GM18507 (cell line): ENCODE measurements at places on chromosomes 7 and 10.

DNA sequence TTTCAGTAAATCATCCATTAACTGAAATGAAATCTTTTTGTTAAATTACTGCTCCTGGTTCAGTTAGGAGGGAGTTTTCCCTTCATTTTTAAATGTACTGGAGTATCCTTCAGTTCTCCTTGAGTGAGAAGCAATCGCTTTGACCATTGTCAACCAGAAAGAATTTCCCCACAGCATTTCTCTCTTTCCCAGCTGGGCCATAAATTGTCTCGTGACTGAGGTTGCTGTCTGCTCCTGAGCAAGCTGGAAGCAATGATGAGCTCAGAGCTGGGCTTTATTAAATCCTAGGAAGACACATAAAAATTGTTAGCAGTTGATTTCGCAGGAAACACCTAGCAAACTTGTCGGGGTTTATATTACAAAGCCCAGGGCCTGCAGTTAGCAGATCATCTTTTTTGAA is 102.0 kb upstream of the INSYN2A start:
- DNase-seq = no peak

GRCh38 chr10:627032-627992 is 62.2 kb downstream of the DIP2C start:
- no peak for DNase-seq

- DNase-seq = no peak
Measured at GRCh38 chr10:32379950-32380551, 33.1 kb upstream of the EPC1 start.

GRCh38 chr7:102376964-102377466 is 19.1 kb upstream of the PRKRIP1 start:
- DNase-seq = no peak

DNA sequence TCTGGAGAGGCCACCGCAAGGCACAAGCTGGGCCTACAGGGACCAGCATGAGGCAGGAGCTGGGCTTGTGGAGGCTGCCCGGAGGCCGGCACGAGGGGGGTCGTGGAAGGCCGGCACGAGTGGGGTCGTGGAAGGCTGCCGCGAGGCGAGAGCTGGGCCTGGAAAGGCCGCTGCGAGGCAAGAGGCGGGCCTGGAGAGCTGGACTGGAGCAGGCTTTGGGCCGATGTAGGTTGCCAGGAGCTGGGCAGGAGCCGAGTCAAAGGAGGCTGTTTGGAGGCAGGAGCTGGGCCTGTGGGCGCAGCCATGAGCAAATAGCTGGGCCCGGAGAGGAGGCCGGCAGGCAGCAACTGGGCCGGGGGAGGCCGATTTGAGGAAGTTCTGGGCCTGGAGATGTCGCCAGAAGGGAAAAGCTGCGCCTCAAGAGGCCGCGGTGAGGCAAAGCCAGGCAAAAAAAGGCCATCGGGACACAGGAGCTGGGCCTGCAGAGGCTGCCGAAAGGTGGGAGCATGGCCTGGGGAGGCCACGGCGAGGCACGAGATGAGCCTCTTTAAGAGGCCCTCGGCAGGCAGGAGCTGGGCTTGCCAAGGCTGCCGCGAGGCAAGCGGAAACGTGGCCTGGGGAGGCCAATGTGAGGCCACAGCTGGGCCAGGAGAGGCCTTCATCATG is 26.5 kb downstream of the MDH2 start:
- DNase-seq = no peak

GRCh38 chr7:70512144-70512543 is 619.8 kb upstream of the GALNT17 start:
- no peak for DNase-seq

GRCh38 chr7:137846827-137847567 is at the start of gene DGKI:
Gene DGKI (minus strand): TSS chr7:137846974.
- no peak for DNase-seq

- DNase-seq = no peak
Measured at GRCh38 chr7:57425969-57426628, 23.9 kb upstream of the ZNF716 start.

- DNase-seq = no peak
Measured at GRCh38 chr7:145169908-145170307, 334.1 kb upstream of the TPK1 start.

DNA sequence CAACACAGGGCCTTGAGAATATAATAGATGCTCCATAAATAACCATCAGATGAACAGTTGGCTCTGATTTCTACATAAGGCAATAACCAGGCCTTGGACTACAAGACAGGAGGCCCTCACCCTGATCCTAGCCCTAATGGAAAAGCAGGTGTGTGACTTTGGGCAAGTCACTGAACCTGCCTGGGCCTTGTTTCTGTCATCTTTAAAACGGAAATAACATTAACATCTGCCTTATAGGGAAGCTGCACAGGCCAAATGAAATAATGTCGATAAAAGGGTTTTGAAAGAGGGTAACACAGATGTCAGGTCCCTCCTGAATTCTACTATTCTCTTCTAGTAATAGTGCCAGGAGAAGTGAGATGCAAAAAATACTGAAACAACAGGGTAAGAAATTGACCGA is 20.7 kb downstream of the PIK3AP1 start:
- DNase-seq = no peak

- no peak for DNase-seq
Measured at GRCh38 chr10:7272008-7272407, 138.8 kb downstream of the SFMBT2 start.

DNA sequence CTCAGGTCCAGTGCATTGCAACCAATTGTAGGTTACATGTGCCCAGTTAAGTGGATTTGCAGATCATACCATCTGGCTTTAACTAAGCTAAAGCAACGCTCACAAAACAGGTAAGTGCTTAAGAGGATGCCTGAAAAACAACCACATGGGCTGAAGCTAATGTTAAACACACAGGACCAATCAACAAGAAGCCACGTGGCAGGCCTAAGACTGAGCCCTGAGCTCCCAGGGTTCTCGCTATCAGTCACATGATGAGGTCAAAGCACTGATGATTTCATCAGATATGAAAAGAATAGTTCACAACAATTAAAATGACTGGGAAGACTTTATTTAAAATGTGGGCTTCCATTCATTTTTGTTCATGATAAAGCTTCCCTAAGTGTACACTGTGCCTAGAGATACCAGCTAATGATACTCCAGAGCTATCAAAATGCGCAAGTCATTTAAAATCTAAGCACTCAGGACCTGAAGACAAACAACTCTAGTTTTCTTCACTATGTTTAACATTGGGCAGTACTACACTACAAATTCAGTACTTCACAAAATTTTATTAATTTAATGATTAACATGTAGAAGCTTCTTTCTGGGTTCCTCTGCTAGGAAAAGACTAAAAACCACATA is 90.6 kb downstream of the PIP4K2A start:
- DNase-seq = no peak

DNA sequence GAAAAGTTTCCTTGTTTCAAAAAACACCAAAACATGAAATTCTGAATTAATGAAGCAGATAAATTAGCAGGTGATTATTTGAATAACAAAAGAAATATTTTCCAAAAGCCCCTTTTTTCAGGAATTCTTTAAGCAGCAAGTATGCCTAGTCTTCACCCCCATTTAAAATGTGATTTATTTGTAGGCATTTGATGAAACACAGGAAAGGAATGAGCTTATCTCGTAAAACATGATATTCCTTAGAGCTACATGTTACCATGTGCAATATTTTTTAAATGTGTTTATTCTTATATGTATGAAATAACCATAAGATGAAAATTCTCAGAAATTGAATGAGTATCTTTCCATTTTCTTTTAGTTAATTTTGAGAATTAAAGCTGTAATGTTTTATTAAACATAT is 106.1 kb downstream of the CHN2 start:
- DNase-seq = no peak

DNA sequence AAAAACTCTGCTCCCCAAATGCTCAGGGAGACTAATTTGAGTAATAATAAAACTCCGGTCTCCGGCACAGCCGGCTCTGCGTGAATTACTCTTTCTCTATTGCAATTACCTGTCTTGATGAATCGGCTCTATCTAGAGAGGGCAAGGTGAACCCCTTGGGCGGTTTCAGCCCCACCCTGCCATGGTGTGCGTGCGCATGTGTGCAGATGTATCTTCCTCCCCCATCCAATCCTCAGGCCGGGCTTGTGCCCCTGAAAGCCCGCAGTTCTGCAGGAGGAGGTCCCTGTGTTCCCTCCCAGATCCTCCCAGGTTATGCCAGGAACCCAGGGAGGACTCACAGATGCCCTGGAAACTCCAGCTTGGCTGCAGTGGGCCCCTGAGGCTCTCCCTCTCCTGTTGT is 48.3 kb upstream of the MYL10 start:
- no peak for DNase-seq

GRCh38 chr10:71401056-71401455 is 4.3 kb downstream of the CDH23 start:
- no peak for DNase-seq

DNA sequence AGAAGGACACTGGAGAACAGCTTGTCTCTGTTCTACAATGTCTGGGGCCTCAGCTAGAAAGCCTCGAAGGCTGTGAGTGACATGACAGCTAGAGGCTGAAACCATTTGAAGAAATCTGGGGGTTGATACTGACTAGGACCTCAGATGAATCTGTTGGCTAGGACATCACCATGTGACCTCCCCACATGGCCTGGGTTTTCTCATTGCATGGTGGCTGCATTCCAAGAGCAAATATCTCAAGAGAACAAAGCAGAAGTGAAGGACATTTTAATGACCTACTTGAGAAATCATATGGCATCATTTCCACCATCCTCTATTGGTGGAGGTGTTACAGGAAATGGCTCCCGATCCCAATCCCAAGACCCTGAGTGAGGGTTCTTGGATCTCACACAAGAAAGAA is 450.6 kb upstream of the AUTS2 start:
- no peak for DNase-seq

- no peak for DNase-seq
Measured at GRCh38 chr10:3452683-3453361, 280.2 kb upstream of the PITRM1 start.

DNA sequence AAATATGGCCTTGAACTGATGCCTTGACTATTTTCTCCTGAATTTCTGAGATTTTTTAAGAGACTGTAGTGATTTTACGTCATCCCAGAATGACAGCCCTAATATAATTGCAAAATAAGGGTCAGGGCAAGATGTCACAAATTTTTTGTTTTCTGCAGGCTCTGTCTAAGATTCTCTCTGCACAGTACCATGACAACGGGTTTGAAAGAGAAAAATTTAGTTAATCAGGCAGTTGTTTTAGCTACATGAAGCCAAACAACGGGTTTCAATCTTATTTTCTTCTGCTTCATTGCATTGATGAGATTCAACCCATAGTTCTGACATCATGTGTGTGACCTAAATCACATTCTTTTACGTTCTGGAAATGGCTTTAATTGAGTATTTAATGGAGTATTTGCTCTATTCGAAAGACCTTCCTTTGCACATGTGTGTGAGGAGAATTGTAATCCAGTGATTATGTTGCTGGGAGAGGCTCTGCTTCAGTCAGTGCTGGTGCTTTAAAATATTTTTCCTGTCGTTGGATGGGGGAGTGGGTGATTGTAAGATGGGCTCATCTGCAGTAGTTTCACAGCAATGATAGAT is 118.0 kb upstream of the RHOBTB1 start:
- DNase-seq = no peak

GRCh38 chr7:20141666-20142065 is 75.5 kb downstream of the MACC1 start:
- DNase-seq = no peak

GRCh38 chr10:77139252-77140160 is 498.1 kb downstream of the KCNMA1 start:
- DNase-seq = no peak

- DNase-seq = no peak
Measured at GRCh38 chr7:98864731-98865453, 4.9 kb downstream of the TMEM130 start.

DNA sequence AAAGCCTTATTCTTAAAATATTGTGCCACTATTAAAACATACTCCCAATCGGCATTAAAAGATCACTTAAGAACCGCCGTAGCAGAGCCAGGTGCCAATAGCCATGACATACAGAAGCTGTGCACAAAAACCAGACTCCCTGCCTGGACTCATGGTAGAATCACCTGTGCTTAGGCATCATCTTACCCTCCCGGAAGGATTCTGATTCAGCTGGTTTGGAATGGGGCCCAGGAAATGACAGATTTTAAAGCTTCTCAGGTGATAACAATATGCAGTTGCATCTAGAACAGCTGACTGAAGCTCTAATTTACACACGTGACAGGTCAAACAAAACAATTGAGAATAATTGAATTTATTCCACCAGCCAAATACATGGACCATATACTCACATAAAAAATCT is 10.7 kb downstream of the A1CF start:
- no peak for DNase-seq

DNA sequence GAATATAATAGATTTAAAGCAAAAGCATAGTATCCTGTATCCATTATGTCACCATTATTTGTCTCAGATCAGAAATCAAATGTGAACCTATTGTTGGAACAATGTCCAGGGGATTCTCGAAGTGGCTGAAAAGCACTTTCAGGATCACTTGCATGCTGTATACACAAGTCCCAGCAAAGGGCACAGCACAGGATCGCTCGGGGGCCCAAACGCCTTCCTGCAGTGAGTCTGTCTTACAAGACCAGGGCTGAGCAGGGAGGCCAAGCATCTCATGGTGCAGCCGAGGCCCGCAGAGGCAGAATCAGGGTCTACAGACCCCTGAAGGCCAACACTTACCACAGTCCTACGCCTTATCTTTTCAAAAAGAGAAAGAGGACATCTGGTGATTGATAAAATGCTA is 92.3 kb downstream of the TNS3 start:
- DNase-seq = no peak
